ENCODE measurements at places on chromosomes 5 and 9.
A peak's percentile ranks its signal among the peaks of the same experiment; 100 is the strongest.

DNA sequence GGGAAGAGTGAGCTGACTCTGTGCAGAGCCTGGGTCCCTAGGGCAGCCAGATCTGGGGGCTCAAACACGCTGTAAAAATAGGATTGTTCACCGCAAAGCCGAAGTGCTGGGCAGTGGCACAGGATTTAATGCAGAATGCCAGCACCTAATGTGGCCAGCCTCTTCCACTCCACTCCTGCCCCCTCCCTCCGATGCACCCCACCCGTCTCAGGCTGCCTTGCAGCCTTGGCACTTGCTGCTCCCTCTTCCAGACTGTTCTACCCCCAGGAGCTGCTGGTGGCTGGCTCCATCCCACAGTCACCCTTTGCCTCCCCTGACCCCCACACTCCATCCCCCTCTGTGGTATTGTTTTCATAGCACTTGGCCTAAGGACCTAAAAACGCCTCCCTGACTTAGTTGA lies 86.2 kb downstream of the SEMA4D start:
- DNase-seq = no peak

- DNase-seq = no peak
Measured at GRCh38 chr5:88557881-88558280, 289.2 kb upstream of the TMEM161B start.

DNA sequence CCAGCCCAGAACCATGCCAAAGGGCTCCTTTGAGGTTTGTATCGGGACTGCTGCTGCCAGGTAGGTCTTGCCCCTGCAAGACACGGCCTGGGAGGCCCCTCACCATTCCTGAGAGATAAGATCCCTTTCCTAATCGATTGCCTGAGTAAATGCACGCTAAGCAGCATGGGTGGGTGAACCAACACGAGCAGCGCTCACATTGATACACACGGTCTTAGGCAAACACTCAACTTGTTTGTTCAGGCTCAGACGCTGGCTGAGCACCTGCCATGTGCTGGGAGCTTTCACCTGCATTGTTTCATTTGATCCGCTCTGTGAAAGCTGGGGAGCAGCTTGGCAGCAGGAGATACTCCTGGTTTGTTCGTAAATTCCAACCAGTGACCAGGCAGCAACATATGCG lies 76.9 kb upstream of the NEURL1B start:
- no peak for DNase-seq

DNA sequence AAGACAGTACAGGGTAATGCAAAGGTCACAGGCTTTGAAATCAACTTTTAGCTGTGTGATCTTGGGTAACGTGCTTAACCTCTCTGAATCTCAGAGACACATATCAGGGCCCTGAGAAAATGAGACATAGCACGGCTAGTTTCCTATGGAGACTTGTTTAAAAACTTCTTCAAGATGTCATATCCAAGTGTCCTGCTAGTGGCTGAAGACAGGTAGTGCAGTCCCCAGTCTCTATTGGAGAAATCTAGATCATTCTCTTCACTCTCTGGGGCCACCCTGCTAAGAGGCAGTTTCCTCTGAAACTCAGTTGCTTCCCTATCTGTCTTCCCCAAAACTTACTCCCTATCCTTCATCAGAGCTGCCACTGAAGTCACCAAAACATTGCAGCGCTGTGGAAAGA lies 30.3 kb upstream of the GRXCR2 start:
- no peak for DNase-seq

DNA sequence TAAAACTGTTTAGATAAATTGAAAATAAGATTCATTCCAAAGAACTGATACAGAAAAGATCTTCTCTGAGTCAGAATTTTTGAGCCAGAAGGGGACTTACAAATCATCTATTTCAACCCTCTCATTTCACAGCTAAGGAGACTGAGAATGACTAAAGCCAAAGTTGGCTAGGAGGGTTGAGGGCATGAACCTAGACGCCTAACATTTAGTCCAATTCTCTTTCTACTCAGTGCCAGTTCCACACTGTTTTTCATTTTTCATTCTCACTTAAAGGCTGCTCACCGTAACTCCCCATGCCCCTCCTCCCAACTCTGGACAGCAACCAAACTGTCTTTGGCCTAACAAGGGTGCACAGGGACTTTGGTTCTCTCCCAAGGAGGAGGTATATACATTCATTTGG lies 364.0 kb downstream of the NDUFS4 start:
- DNase-seq = no peak

GRCh38 chr9:114012126-114012525 lies 66.0 kb downstream of the AMBP start:
- DNase-seq = no peak

- DNase-seq = no peak
Measured at GRCh38 chr9:37776328-37776727, 8.5 kb downstream of the EXOSC3 start.

GRCh38 chr5:166262395-166262794 lies 2029.0 kb upstream of the WWC1 start:
- no peak for DNase-seq

DNA sequence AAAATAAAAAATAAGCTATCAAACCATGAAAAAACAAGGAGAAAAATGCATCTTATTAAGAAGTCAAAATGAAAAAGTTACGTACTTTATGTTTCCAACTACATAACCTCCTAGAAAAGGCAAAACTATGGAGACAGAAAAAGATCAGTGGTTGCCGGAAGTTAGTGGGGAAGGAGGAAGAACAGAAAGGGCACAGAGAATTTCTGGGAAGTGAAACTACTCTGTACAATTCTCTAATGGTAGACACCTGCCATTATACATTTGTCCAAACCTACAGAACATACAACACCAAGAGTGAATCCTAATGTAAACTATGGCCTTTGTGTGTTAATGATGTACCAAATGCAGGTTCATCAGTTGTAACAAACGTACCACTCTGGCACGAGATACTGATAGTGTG lies 25.3 kb downstream of the SMU1 start:
- no peak for DNase-seq

DNA sequence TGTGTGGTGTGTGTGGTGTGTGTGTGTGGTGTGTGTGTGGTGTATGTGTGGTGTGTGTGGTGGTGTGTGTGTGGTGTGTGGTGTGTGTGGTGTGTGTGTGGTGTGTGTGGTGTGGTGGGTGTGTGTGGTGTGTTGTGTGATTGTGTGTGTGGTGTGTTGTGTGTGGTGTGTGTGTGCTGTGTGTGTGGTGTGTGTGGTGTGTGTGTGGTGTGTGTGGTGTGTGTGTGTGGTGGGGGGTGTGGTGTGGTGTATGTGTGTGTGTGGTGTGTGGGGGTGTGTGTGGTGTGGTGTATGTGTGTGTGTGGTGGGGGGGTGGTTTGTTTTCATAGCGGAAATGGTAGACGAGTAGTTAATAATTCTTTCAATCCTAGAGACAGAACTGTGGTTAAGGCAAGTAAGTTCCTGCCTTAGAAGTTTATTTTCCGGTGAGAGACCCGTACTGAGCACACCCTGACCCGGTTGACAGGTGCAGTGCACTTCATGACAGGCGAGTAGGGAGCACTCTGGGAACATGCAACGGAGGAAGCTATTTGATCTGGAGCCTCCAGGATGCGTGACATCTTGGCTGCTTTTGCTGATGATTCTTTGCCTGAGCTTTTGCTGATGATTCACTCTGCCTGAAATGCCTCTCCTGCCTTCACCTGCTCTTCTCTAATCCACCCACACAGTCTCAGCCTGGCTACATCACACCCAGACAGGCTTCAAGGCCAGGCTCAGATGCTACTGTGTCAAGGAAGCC lies 21.7 kb upstream of the FAT2 start:
- peak; percentile 37 for DNase-seq

- no peak for DNase-seq
Measured at GRCh38 chr5:95641741-95642220, 4.8 kb upstream of the RFESD start.

GRCh38 chr9:93652604-93653592 lies 76.5 kb downstream of the PHF2 start:
- DNase-seq = no peak

DNA sequence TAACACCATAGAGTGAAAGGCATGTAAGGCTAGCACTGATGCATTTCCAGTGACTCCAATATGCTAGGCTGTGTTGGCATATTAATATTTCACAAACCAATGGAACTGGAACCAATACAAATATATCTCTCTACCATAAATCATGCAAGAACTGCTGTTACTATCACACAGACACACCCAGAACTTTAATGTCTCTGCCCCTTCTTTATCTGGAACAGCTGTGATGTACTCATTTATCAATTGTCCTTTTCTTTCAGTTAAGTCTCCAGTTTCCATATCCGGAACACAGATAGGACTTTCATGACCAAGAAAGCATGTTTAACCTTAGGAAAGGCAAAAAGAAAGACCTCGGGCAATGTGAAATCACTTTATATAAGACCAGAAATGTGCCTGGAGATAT lies 70.3 kb downstream of the SPTLC1 start:
- DNase-seq = no peak

DNA sequence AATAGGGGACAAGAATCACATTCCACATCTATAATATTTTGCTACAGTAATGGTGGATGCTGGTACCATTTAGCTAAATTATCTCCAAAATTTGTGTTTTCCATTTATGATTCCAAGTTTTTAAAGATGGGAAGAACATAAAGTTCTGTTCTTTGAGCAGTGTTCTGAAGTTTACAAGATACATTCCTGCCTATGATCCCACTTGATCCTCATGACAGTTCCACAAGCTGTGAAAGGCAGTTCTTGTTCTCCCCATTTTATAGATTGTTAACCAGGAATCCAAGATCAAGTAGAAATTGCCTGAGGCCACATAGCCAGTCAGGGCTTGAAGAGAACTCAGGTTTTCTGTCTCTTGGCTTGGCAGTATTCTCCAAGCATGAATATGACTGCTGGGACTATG lies 257.3 kb downstream of the NR3C1 start:
- DNase-seq = no peak
